Stimulated activated CD8-positive, alpha-beta memory T cell treated with anti-CD3 and anti-CD28 coated beads, Interleukin-12 subunit alpha, Interleukin-12 subunit beta, amount 100 ng/mL, for 4 hours (primary cell): ENCODE measurements at places on chromosomes 2 and 18.

GRCh38 chr2:42846932-42847595, 54.7 kb upstream of the HAAO start:
- no peak for DNase-seq

- DNase-seq = no peak
Measured at GRCh38 chr2:67974559-67975430, 88.0 kb downstream of the C1D start.

DNA sequence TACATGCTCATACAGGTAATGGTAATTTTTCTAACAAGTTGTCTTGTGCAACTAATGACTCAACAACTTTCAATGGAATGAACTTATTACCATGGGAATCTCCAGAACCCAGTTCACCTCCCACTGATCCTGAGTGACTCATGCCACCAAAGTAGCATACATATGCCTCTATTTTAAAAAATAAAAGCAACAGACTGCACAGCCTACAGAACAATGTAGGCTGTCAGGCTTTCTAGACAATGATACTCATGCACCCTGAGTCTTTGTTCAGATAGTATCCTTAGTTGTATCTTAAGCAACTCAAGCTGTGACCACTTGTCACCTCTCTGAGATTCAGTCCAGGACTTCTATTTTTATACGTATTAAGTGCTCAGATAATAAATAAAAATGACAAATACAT, 531.0 kb upstream of the SETBP1 start:
- DNase-seq = no peak

GRCh38 chr2:103823847-103824246, 1030.1 kb upstream of the POU3F3 start:
- no peak for DNase-seq

GRCh38 chr18:2982022-2982421, 30.9 kb downstream of the LPIN2 start:
- DNase-seq = no peak
